ENCODE measurements at places on chromosomes 16 and 17. TPM values are rescaled to one million over a fixed set of nuclear protein-coding genes. Genes with fewer than 3 reads are reported as not detected.

DNA sequence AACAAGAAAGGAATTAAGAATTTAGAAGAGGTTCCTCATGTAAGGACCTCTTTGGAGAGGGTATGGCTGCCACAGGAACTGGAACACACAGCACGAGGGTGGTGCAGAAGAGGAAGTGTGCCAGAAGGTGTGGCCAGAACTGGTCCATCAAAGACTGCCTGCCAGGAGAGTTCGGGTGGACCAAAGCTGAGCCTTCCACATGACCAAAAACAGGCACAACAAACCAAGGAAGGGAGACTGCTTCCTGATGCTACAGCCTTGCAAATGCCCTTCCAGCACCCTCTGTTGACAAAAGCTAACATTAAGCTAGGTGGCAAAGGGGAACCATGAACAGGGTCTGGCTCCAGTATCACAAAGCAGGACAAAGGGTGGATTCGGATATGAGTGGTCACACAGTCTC, 125.8 kb upstream of the TMEM97 start:
- DNase-seq, result no peak

GRCh38 chr16:49558451-49558850, 184.8 kb downstream of the C16orf78 start:
- DNase-seq, result no peak

- no peak for DNase-seq
Observed at GRCh38 chr16:65876624-65877023, 489.9 kb upstream of the CDH5 start.

DNA sequence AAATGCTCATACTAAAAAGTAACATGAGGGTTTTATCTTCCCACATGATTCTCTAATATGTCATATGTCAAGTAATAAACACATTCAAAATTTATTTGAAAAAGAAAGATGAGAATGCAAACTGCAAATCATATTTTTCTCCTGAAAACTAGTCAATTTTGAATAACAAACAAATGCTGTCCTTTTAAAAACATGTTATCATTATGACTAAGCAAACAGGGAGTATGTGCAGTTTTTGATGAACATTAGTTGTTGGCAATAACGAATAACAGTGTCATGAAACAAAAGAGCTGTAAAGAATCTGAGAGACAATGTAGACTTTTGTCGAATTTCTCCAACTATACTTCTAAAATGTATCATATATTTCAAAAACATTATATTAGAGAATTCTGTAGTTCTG, 34.8 kb downstream of the RPGRIP1L start:
- DNase-seq, result no peak

Gene MYH13
- total RNA-seq, result 0.11 TPM

DNA sequence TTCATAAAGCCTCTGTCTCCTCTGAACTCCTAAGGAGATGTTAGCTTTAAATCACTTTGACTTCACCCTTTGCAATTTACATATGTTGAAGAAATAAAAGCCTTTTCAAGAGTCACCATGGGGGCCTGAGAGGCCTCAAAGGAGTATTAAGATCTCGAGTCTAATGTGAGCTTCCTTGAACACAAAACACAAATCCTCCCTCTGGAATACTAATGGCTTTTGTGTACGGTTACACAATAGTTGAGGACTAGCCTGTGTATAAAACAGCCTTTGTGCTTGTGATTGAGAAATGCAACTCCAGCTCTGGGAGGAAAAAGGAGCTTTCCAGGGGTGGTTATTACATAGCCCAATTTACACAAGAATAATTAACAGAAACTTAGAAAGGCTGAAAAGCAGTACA, 1140.2 kb downstream of the CDH11 start:
- DNase-seq, result no peak
